ENCODE measurements at places on chromosomes 11 and 22. TPM values are rescaled to one million over a fixed set of nuclear protein-coding genes. Genes with fewer than 3 reads are reported as not detected.

Gene E2F8
- 2.0 TPM for total RNA-seq

Gene OR10D3
- not detected for total RNA-seq

Gene CCDC73
- total RNA-seq = not detected

Gene RASSF10
- total RNA-seq = not detected

Gene PTH
- total RNA-seq = not detected

Gene HTATIP2
- 83.6 TPM for total RNA-seq

Gene SLC15A3
- 2.6 TPM for total RNA-seq

Gene OR9Q2
- total RNA-seq = not detected

Gene ARVCF
- 4.4 TPM for total RNA-seq

Gene POTEH
- total RNA-seq = not detected

Gene HBB
- not detected for total RNA-seq

Gene CST6
- total RNA-seq = not detected

Gene PKP3
- total RNA-seq = 4.9 TPM

Gene AMPD3
- 5.8 TPM for total RNA-seq

Gene MTCH2
- 117 TPM for total RNA-seq

Gene OR51I1
- total RNA-seq = not detected

Gene B3GAT1
- total RNA-seq = not detected

Gene CREB3L1
- 35.7 TPM for total RNA-seq

Gene TMEM191B
- total RNA-seq = not detected

Gene RAC2
- 247 TPM for total RNA-seq

Gene RPS25
- total RNA-seq = 1,315 TPM

Gene FGF4
- total RNA-seq = not detected

Gene APOL1
- total RNA-seq = 22.2 TPM

Gene AQP11
- under 0.01 TPM for total RNA-seq
